ENCODE measurements at places on chromosomes 11 and 22. TPM values are rescaled to one million over a fixed set of nuclear protein-coding genes. Genes with fewer than 3 reads are reported as not detected.

SHANK2 gene
- total RNA-seq = not detected

FOXR1 gene
- not detected for total RNA-seq

STK33 gene
- 0.79 TPM for total RNA-seq

GRIK4 gene
- total RNA-seq = not detected

CD82 gene
- total RNA-seq = 126 TPM

MUC6 gene
- not detected for total RNA-seq

DTX4 gene
- total RNA-seq = 0.69 TPM

IL17REL gene
- not detected for total RNA-seq

NAALADL1 gene
- total RNA-seq = 7.3 TPM

SNAP29 gene
- total RNA-seq = 29.6 TPM

TECTA gene
- total RNA-seq = 0.25 TPM

NXPE4 gene
- total RNA-seq = not detected

All from activated CD4-positive, alpha-beta T cell treated with anti-CD3 and anti-CD28 coated beads, Interleukin-2, amount 10 ng/mL, durations not matched to agents 7 days and 5 days (primary cell).